ENCODE measurements at places on chromosomes 12 and 14.

- DNase-seq: no peak
Observed at GRCh38 chr12:58967561-58967960, 47.3 kb upstream of the LRIG3 start.

DNA sequence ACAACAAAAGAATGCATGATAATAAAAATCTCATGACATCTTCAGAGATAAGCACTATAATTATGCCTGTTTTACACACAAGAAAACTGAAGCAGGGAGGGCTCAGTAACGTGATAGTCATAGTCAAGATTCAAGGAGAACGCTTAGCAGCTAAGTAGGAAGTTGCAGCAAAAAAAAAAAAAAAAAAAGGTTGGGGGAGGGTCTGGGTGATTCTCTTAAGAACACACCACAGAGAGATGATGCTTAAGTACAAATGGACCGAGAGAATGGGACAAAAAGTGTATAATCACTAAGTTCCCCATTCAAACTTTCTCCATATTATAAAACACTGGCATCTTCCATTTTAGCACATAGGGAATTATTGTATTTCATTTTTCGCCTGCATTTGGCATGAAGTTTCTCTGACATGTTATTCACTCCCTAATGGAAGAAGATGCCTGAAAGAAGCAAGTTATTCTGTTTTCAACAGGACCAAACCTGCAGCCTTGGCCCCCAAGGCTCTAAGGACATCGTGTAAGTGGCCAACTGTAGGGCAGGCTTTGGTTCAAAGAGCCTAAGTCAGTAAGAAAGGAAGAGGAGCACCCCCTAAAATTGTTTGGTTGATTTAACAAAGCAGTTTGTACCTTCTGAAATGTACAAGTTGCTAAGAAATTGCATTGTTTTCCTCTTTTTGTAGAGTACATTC is 142.9 kb upstream of the TMPO start:
- DNase-seq: no peak

- no peak for DNase-seq
Observed at GRCh38 chr14:61279082-61279481, 2.1 kb downstream of the TMEM30B start.

DNA sequence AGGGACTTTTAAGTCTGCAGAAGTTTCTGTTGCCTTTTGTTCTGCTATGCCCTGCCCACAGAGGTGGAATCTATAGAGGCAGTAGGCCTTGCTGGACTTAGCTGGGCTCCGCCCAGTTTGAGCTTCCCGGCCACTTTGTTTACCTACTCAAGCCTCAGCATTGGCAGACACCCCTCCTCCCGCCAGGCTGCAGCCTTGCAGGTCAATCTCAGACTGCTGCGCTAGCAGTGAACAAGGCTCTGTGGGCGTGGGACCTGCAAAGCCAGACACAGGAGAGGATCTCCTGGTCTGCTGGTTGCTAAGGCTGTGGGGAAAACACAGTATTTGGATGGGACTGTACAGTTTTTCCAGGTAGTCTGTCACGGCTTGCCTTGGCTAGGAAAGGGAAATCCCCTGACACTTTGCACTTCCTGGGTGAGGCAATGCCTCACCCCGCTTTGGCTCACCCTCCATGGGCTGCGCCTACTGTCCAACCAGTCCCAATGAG is 43.7 kb downstream of the CCDC59 start:
- no peak for DNase-seq

- DNase-seq: no peak
Observed at GRCh38 chr12:107567876-107568619, 117.6 kb upstream of the PWP1 start.

DNA sequence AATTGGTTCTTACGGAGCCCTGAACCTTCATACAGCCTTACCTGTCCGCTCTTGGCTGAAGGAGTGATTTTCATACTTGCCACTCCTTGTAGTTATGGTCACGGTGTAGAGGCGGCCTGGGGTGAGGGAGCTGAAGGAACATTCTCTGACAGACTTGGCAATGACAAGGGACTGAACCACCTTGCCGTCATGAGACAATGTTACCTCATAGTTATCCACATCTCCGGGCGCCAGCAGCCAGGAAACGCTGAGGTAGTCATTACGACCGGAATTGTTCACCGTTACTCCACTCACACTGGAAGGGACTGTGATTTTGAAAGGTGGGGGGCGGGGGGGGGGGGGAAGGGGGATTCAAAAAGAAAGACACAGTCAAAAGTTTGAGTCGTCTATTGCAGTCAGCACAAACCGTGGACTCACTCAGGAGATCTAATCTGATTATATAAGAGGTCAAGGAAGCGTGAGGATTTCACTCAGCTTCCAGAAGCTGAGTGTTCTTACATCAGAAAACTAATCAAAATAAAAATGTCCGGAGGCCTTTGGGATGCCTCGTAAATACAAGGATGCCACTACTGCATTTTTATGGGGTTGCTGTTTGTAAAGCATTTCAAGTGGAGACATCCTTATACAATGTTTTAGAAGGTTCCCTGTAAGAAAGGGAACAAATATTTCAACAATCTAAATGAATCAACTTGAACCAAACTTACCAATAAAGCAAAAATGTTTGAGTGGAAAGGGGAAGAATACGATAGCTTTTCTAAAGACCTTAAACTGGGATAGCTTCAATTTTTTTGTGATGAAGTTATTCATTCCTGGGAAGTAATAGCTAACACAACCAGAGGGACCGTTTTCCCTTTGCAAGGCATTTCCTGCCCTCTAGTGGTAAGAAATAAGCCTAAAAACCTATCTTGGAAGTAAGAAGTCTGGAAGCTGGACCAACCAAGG is 60.6 kb downstream of the PTPRB start:
- peak; percentile 10 for DNase-seq

- DNase-seq: no peak
Observed at GRCh38 chr12:100798286-100799160, 3.9 kb downstream of the ANO4 start.

- DNase-seq: no peak
Observed at GRCh38 chr12:5789469-5789968, 155.5 kb downstream of the ANO2 start.

GRCh38 chr14:29896354-29896821 is 31.3 kb downstream of the PRKD1 start:
- DNase-seq: no peak

- DNase-seq: no peak
Observed at GRCh38 chr14:22555384-22556011, 33.5 kb downstream of the DAD1 start.

- DNase-seq: no peak
Observed at GRCh38 chr14:91078095-91078737, 17.8 kb upstream of the RPS6KA5 start.

GRCh38 chr12:13956060-13956590 is 25.3 kb downstream of the GRIN2B start:
- DNase-seq: no peak

DNA sequence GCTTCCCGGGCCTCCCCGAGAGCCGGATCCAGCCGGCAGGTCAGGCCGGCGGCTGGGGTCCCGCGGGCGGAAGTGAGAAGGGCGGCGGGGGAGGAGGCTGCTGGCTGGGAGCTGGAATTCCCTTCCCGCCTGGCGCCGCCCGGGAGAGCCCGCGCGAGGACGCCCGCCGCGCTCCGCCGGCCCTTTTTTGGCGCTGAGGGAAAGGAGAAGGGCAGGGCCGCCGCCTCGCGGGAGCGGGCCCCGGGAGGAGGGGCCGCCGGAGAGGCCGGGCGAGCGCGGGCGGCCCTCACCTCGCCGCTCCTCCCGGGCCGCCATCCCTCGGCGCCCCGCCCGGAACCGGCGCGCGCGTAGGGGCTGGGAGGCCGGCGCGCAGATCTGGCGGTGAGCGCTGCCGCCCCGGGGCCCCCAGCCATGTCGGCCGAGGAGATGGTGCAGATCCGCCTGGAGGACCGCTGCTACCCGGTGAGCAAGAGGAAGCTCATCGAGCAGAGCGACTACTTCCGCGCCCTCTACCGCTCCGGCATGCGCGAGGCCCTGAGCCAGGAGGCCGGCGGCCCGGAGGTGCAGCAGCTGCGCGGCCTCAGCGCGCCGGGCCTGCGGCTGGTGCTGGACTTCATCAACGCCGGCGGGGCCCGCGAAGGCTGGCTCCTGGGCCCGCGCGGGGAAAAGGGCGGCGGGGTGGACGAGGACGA is at the start of the genes KLHL42 and MANSC4:
Gene KLHL42 (plus strand): TSS at position 314 of the 692 bp plus-strand sequence. CDS start 98 bp downstream, at position 412.
Gene MANSC4 (minus strand): TSS at position 317 of the 692 bp plus-strand sequence. CDS start 8,960 bp downstream, outside the sequence.
- peak; percentile 79 for DNase-seq

- DNase-seq: no peak
Observed at GRCh38 chr12:48686037-48686595, 4.1 kb upstream of the KANSL2 start.

- no peak for DNase-seq
Observed at GRCh38 chr12:22318108-22318737, 16.3 kb downstream of the ST8SIA1 start.

- no peak for DNase-seq
Observed at GRCh38 chr12:79203058-79203647, 338.6 kb downstream of the SYT1 start.

DNA sequence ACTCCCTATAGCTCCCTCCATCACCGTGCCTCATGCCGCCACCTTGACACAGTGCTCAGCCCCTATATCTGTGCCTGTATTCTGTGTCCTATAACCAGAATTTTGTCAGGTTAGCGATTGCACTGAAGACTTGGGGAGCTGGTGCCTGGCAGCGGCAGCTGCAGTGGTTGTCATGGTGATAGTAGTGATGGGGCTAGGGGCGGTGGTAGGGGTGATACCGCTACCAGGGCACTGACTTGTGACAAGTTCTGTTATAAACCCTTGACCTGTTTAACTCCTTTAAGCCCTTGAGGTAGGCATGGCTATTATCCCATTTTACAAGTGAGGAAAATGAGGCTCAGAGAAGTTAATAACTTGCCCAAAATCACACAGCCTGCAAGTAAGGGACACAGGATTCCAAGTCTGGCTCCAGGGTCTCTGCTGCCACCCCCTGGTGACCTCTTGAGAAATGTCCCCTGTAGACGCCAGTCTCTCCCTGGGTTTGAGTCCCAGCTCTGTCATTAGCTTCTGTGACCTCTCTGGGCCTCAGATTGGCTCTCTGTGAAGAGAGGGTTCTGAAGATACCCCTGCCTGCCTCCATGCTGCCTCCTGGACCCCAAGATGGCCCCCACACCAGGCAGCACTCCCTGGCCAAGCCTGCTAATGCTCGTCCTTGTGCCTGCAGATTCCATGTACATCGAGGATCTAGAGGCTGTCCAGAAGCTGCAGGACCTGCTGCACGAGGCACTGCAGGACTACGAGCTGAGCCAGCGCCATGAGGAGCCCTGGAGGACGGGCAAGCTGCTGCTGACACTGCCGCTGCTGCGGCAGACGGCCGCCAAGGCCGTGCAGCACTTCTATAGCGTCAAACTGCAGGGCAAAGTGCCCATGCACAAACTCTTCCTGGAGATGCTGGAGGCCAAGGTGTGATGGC is 121.9 kb downstream of the ESRRB start:
- DNase-seq: no peak

DNA sequence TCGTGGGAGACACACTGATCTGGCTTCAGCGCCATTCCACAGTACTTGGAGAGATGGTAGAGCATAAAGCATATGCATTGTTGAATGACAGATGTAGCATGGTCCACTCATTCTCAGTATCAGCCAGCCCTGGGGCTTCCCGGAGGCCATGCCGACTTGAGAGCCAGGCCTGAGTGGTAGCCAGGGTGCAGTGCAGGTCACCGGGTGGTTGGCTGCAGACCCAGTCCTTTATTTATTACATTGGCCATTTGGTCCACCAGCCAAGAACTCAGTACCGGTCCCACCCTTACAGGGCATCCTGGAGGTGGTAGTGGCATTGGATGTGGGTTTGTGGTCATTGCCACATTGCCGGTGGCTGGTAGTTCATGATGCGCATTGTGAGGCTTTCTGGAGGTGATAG is 121.6 kb upstream of the RTL1 start:
- no peak for DNase-seq

- DNase-seq: no peak
Observed at GRCh38 chr14:64971491-64971942, 619 bp downstream of the RAB15 start.

DNA sequence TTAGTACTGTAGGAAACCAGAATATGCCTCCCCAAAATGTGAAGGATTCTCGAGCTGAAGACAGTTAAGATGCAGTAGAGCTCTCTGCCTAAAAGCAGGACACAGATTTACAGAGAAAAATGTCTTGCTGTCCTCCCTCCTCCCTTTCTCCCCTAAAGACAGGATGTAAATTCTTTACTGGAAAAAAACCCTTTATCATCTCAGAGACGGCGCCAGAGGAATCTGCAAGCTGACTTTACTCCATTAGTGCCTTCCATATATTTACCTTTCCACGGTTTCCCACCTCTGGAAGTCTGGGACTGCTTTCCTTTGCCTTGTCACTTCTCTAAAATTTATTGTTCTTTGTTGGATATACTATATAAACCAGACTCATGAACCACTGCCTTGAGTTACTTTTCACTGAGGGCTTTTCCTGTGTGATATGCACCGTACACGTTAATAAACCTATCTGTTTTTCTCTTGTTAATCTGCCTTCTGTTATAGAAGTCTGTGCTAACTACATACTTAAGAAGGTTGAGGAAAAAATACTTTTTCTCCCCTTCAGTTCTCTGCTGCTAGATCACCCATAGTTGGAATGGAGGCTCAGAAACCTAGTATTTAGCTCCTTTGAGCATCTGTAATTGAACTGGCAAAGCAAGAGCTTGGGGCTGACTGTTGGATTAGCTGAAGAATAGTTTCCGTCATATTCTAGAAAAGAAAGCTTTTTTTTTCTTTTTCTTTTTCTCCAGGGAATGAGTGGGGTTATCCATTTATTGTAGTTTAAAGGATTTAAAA is 99.9 kb downstream of the RAD51B start:
- no peak for DNase-seq

- DNase-seq: peak; percentile 45
Observed at GRCh38 chr14:67513631-67514108, 19.4 kb upstream of the PLEKHH1 start.

DNA sequence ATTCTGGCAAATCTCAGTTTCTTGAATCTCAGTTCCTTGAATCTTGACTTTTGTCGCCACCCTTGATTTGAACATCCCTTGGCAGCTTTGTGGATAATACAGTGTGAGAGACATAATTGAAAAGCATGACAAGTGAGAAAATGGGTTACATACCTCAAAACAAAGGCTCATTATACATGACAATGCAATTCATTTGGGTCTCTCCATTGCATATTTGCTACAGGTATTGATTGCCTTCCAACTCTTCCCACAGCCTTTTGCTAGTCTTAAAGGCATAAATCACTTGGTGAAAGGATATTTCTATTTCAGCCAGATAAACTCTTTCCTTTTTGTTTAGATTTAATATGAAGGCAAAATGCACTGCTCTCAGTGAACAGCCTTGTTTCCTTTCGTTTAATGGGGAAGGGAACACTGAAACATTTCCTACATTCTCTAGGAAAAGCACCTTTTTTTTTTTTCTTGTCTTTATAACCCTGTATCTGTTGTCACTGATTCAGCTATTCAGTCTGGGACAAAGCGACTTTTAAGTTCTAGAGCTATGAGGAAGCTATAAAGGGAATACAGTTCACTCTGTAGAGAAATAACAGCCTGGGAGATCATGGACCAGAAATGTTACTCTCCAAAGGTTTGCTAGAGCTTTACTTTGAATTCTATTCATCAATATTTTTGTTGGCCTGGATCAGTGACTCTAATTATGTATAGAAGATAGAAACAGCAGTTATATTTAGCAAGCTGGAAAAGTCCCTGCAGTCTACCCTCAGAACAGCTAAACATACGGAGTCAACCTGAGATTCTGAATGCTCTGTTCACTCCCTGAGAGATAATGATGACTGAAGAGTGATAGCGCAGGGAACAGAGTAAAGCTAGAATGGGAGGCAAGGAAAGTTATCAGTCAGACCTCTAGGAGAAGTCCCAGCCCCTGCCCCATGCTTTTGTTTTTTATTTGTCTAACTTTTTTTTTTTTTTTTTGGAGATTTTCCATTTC is 311.4 kb downstream of the RGS6 start:
- no peak for DNase-seq

- no peak for DNase-seq
Observed at GRCh38 chr14:39555749-39556148, 123.5 kb upstream of the FBXO33 start.

- DNase-seq: no peak
Observed at GRCh38 chr14:90406384-90406798, 9.6 kb downstream of the CALM1 start.

GRCh38 chr12:54439521-54440255 is 20.6 kb upstream of the ITGA5 start:
- DNase-seq: peak; percentile 40

Data from GM19239 (cell line).